NCI-H526 (cell line): ENCODE measurements at places on chromosomes 2 and 18.

- DNase-seq: no peak
Observed at GRCh38 chr2:160417745-160418397, 75.7 kb downstream of the RBMS1 start.

- peak; percentile 90 for DNase-seq
Observed at GRCh38 chr2:119544075-119544938, at the start of gene CFAP221. Gene CFAP221 (plus strand): TSS chr2:119544449. CDS start chr2:119546132, 1,683 bp downstream.

DNA sequence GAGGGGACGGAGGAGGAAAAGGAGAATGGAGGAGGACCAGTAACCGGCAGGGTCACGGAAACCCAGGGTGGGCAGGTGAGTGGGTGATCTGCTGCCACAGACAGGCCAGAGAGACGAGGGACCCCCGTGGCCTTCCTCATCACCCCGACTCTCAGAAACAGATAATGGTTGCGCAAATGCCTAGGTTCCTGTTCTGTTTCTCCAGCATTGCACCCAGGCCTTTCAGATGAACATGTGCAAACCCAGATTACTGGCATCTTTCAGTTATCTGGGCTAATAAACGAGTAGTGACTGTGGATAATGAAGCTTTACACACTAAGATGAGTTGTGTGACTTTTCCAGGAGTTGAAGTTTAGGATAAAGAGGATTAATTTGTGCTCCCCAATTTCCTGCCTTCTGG is 46.5 kb downstream of the TET3 start:
- DNase-seq: no peak

- no peak for DNase-seq
Observed at GRCh38 chr2:19491796-19492195, 133.4 kb upstream of the OSR1 start.

DNA sequence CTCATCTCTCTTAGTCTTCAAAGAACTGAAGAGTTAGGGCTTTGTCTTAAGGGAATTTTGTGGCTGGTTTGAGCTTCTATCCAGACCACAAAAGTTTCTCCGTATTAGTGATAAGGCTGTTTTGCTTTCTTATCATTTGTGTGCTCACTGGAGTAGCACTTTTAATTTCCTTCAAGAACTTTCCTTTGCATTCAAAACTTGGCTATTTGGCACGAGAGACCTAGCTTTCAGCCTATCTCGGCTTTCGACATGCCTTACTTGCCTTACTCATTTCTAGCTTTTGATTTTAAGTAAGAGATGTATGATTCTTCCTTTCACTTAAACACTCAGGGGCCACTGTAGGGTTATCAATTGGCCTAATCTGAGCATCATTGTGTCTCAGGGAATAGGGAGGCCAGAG is 29.9 kb downstream of the HDHD2 start:
- no peak for DNase-seq

GRCh38 chr18:56238576-56238975 is 399.8 kb downstream of the TXNL1 start:
- no peak for DNase-seq

- DNase-seq: no peak
Observed at GRCh38 chr2:162044586-162044985, 29.4 kb downstream of the DPP4 start.

DNA sequence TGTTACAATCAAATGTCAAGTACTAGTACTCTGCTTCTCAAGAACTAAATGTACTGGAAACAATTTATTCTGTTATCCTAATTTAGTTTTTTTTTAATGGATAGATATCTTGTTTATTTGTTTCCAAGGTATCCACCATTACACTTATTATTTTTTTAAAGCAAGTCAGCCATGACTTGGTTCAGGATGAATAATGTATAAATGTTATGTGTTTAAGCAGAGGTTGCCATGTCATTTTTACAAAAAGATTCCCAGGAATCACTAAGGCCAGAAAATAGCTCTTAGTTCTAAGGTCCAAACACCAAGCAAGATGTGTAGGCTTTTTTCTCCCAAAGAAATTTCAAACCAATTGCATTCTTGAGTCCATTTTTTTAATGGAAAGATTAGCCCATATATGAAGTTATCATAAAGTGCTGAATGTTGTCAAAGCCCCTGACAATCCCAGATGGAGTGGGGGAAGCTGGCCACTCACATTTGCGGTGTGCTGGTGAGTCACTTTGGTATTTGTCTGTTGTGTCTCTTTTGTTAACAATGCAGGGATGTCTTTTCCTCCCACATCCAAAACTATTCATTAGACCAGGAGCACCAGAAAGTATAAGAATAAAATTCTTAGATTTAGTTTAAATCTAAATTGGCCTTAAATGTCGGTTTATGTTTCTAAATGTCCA is 158.9 kb downstream of the COL6A3 start:
- no peak for DNase-seq

- no peak for DNase-seq
Observed at GRCh38 chr2:166156985-166157490, 29.2 kb upstream of the SCN1A start.

DNA sequence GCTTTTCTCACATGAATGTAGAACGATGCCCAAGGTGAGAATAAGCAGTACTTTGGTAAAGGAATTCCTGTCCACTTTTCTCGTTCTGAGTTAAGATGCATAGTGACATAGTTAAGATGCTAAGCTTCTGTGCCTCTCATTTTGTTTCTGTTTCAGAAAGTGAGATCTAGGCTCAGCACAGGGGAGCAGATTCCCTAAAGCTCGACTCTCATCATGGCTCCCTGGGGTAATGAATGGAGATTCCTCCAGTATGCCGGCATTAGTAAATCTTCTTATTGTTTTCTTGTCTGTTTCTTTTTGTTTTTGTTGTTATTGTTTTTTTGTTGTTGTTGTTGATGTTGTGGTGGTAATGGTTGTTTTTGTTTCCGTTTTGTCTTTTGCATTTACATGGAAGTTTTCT is 225.4 kb downstream of the LRRTM4 start:
- DNase-seq: no peak

GRCh38 chr2:4188561-4188960 is 485.2 kb downstream of the DCDC2C start:
- no peak for DNase-seq
